NCI-H1048 (cell line): ENCODE measurements at places on chromosomes 3 and 15.

DNA sequence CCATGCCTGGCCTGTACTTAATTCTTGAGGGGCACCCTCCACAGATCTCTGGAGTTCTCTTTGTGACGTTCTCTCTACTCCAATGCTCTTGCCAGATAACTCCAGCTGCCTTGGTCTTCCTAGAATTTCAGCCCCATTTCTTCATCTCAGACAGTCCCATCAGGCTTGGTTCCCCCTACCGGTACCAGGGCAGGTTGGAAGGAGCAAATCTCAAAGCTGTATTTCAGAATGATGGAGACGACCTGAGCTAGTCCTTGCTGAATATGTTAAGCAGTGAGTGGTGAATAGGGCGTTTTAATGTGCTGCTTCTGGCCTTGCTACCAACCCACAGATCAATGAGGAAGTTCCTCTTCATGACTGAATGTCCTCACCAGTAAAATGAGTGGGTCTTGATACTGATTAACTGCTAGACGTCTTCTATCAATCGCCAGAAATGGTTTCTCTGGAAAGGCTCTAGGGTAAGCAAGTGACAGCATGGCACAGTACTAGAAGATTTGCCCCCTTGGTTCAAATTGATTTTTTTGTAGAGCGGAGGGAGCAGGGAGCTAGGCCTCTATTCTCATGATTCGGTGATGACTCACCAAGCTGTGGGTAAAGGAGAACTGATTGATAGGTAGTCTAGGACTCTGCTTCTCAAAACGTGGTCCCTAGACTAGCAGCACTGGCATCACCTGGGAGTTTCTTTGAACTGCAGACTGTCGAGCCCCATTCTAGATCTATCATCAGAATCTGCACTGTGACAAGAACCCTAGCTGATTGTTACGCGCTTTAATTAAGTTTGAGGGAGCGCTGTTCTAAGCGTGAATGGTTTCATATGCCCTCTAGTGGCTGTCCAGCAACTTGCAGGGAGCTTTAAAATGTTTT lies 67.8 kb downstream of the UBP1 start:
- DNase-seq = no peak

GRCh38 chr3:69232482-69232881 lies 110.1 kb upstream of the LMOD3 start:
- no peak for DNase-seq

DNA sequence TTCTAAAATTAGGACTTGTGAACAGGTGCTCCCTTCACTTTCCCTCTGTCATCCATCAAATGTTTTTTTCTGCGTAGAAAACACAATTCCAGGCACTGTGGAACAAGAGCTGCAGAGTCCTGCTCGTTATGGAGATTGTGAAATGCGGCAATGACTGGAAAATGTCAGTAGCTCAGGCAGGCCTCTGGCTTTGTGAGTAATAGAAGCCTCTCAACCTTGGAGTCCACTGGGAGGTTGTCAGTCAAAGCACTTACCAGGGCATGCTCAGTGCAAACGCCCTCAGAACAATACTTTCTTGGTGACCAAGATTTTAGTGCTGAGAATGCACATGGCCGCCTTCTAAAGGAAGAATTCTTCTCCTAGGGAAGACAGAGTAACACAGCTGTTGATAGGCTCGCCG lies 26.7 kb upstream of the MED12L start:
- no peak for DNase-seq

DNA sequence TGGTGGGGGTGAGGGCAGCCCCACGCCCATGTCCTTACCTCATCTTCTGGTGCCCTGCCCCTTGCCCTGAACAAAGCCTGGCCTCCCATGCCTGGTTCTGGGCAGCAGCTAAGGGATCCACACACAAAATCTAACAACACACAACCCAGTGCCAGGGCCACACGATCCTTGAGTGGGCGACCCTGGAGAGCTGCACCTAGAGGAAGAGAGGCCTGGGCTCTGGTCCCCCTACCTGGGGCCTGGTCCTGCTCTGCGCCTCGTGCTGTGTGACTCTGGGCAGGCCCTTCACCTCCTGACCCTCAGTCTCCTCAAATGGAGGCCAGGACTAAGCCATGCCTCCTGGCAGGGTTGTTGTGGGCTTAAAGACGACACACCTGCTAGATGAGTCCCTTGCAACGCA lies 20.0 kb upstream of the C3orf22 start:
- no peak for DNase-seq

- DNase-seq = peak; percentile 14
Measured at GRCh38 chr15:65638681-65639089, 16.9 kb downstream of the SLC24A1 start.
